T-cell (primary cell): ENCODE measurements at places on chromosomes 1 and 21.

- no peak for DNase-seq
- H3K27me3 ChIP-seq, result no peaks in the 10 kb centered on the region
- no peaks in the 10 kb centered on the region for H3K4me1 ChIP-seq
- no peak overlapping the region for H3K4me3 ChIP-seq
- no peaks in the 10 kb centered on the region for H3K36me3 ChIP-seq
Observed at GRCh38 chr1:219882755-219883154, 45.6 kb downstream of the SLC30A10 start.

- H3K4me1 ChIP-seq, result no peaks in the 10 kb centered on the region
- H3K27ac ChIP-seq, result no peak overlapping the region
- H3K36me3 ChIP-seq, result no peaks in the 10 kb centered on the region
Observed at GRCh38 chr1:14304381-14304865, 294.1 kb upstream of the KAZN start.

DNA sequence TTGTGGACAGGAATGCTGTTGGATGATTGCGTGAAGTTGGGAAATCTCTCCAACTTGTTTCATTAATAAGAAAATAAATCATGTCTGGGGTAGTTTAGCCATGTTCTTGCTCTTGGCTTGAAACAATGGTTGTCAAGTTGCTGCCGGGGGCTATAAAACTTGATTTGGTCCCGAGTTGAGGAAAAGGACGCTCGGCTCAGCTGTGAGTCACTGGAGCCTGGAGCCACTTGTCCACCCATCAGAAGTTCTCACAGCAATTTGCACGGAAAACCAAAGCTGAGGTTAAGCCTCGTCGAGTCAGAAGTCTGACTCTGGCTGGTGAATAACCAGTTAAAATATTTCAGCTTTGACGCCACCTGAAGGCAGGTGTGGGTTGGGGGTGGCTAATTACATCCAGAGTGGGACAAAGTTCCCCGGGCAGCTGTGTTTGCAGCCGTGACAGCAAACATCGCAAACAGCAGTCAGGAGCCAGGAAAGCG, 19.7 kb upstream of the RIPK4 start:
- peaks cover 42% of the 10 kb centered on the region for H3K27me3 ChIP-seq
- no peak overlapping the region for H3K4me3 ChIP-seq
- H3K36me3 ChIP-seq, result no peaks in the 10 kb centered on the region

- no peak overlapping the region for H3K27ac ChIP-seq
- H3K4me1 ChIP-seq, result no peaks in the 10 kb centered on the region
- no peaks in the 10 kb centered on the region for H3K36me3 ChIP-seq
- DNase-seq, result no peak
- no peak overlapping the region for H3K4me3 ChIP-seq
- H3K27me3 ChIP-seq, result no peaks in the 10 kb centered on the region
Observed at GRCh38 chr1:24108334-24109165, 3.4 kb downstream of the MYOM3 start.
